NCI-H460 (cell line): ENCODE measurements at places on chromosomes 12 and 14.

GRCh38 chr12:28212182-28212581 is 21.9 kb downstream of the CCDC91 start:
- DNase-seq, result no peak

- no peak for DNase-seq
Measured at GRCh38 chr12:76226956-76227355, 121.3 kb downstream of the BBS10 start.

DNA sequence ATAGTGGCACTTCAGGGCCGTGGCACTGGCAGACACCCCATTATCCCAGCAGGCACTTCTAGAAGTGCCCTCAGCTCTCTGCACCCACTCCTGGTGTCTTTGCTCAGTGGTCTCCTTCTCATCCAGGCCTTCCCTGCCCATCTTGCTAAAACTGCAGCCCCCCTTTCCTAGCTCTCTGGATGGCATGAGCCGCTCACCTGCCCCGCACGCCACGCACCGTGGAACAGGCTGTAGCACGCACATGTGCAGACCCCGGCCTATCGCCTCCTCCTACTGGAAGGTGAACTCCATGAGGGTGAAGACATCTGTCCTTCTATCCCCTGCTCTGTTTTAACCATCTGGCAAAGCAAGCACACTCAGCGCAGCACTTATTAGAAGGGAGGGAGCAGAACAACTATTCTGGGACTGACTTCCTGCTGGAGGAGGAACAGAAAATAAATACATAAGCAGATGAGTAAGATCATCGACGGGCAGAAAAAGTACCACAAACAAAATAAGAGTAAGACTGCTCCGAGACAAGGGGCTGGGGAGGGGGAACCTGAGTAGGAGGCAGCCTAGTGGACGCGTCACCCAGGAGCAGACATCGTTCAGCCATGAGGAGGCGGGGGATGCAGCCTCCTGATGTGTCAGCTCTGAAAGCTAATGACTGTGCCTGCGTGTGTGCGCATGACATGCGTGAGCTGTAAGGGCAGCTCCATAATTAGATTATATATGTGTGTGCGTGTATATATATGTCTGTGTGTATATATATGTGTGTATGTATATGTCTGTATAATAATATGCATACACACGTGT is 7.8 kb upstream of the FZD10 start:
- DNase-seq, result no peak

- no peak for DNase-seq
Measured at GRCh38 chr12:57935331-57935730, 6.0 kb upstream of the ATP23 start.

DNA sequence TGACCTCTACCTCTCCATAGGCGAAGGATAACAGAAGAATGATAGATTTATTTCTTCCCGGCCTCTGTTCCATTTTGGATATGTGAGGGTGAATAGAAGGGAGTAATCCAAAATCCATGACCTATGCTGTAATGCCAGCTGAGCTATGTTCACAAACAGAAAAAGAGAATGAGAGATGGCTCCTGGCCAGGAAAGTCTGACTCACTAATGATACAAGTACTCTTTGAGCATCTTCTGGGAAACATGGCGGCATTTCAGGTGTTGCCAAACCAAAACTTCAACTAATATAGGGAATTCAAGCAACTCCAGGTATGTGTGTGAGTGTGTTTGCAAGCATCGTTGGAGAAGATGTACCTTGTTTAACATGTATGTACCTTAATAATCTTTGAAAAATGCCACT is 55.1 kb downstream of the MED13L start:
- DNase-seq, result peak; percentile 13

- DNase-seq, result peak; percentile 65
Measured at GRCh38 chr14:25121337-25122129, 71.6 kb upstream of the STXBP6 start.

GRCh38 chr14:31020834-31021575 is 4.4 kb upstream of the AP4S1 start:
- no peak for DNase-seq

- no peak for DNase-seq
Measured at GRCh38 chr14:37590428-37591139, 4.5 kb downstream of the FOXA1 start.

DNA sequence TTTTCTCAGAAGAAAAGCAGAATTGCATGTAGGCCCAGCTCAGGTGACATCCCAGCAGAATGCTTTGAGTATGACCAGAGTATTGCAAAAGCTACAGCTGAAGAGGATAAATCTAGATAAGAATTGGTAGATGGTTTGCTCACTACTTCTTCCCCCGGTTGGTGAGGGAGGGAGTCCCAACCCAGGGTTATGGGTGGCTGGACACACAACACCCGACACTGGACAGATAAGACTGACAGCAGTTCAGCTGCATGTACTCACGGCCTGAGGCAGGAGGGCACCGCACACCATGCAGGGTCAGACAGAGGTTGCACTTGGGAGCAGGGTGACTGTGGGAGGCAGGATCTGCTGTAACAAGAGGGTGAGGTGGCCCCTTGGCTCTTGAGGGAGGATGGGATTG is 1.7 kb upstream of the CLEC4C start:
- no peak for DNase-seq

DNA sequence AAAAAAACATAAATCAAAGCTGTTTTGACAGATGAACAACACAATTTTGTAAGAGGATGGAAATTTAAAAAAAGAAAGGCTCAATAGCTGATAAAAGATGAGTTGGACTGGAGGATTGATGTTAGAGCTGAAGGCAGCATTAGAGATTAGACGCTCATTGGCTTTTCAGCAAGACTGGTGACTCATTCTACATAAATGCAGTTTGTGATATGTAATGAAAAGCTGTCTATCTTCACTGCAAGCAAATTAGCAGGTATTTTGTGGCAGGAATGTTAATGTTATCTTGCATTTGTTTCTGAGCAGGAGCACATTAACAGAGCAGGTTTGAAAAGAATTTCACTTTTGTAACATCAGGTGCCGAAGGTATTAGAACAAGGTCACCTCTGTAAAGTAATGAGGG is 442.7 kb upstream of the NOVA1 start:
- DNase-seq, result no peak

- no peak for DNase-seq
Measured at GRCh38 chr12:18171571-18171970, 81.6 kb upstream of the RERGL start.

GRCh38 chr12:9273276-9273675 is 65.1 kb upstream of the PZP start:
- no peak for DNase-seq

DNA sequence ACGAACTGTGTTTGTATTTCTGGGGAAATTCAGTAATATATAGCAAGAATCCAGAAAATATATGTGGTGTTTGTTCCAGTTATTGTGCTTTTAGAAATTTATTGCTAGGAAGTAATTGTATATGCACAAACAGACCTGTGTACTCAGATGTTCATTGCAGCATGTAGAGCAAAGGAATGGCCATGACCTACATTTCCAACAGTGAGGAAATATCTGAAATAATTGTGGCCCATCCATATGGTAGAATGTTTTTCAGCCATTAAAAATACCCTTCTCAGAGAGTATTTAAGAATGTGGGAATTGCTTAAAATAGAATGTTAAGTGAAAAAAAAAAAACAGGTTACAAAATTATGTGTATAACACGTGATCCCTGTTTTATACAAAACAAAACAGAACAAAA is 77.3 kb downstream of the TMX1 start:
- no peak for DNase-seq

DNA sequence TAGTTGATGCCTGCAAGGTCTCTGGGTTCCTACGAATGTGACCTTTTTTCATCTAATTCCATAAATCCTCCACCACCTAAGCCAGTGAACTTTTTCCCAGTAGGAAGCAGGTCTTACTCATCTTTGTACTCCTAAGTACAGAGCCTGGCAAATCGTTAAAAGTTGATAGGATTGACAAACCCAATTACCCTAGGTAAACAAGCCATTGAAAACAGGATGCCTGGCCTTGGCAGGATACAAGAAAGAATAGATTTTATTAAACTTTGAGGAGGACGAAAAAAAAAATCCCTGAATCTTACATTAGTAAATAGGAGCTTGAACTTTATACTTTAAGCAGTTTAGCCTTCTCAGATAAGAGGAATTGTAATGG is 5.6 kb downstream of the TBPL2 start:
- DNase-seq, result no peak

DNA sequence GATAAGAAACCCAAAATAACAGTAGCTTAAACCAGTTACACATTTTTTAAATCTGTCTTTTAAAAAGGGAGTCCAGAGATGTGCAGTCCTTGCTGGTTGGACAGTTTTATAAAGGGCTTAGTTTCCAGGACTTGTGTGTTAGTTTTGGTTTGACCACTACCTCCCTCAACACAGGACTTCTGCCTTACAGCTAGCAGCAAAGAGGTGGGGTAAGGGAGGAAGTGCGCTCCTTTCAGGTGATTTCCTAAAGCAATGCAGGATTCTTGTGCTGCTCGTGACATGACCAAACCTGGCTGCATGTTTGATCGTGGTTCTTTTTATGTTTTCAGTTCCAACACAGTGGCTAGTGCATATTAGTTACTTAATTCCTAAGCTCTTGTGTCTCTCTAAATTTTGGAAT is 266.2 kb downstream of the TMTC2 start:
- no peak for DNase-seq

- no peak for DNase-seq
Measured at GRCh38 chr14:49959822-49960408, 67.0 kb downstream of the ARF6 start.

DNA sequence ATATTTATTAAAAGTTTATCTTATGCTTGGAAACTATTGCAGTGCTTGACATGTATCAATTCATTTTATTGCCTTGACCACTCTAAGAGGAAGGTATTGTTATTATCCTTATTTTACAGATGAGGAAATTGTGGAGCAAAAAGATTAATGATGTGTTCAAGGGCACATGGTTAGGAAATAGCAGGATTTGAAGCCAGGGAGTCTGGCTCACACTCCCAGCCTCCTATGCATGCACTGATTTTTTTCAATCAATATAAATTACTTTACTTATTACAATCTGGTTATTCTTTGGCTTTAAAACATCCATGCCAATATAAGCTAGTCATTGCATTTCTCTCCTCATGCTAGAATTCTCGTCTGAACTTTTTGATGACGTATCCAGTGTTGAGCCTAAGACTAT is 94.2 kb upstream of the TBX5 start:
- DNase-seq, result no peak

GRCh38 chr14:84535976-84536375 is 994.0 kb upstream of the FLRT2 start:
- DNase-seq, result no peak

- no peak for DNase-seq
Measured at GRCh38 chr12:45974171-45974719, 16.1 kb downstream of the SCAF11 start.

DNA sequence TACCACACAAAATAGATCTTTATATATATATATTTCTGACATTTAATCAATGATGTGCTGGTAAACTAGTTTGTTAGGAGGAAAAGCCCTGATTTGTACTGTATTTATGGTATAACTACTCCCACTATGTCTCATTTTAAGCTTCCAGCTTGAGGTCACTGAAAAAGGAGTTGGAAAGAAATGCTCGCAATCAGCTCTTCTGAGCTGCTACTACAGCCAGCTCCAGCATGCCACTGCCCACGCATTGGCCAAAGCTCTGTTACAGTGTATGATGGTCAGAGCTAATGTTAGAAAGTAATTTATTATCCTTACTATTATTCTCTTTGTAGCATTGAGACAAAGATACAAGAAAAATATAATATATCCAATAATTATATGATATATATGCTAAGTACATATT is 55.0 kb upstream of the PCED1B start:
- DNase-seq, result no peak

DNA sequence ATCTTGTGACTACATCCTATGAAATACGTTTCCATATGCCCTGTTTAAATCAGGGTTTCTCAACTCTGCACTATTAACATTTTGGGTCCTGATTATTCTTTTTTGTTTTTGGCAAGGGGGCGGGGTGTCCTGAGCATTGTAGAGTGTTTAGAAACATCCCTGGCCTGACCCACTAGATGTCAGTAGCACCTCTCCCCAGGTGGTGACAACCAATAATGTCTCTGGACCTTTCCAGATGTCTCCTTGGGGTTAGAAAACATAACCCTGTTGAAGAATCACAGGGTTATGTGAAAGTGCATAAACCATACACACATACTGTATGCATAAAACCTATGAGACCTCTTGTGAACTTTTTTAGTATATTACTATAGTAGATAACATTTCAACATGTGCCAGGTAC is 1.4 kb downstream of the ACAD10 start:
- DNase-seq, result no peak

DNA sequence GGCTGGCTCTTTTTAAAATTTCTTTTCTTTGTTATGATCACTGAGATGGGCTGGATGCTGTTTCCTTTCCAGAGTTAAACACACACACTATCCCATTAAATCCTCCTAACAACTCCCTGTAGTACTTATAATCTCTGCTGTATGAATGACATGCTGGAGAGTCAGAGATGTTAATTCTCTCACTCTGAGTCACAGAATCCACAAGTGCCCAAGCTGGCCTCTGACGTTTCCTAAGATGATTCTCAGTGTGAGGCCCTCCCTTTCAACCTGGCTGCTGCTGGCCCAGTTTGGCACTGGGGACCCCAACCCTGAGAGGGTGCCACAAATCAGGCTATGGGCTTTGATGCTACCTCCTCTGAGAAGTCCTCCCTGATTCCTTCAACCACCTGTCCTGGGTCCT is 5.4 kb downstream of the NOS1 start:
- DNase-seq, result no peak

- no peak for DNase-seq
Measured at GRCh38 chr14:23162005-23162404, 21.5 kb downstream of the SLC7A8 start.

GRCh38 chr14:53365486-53366130 is 212.5 kb upstream of the DDHD1 start:
- no peak for DNase-seq

GRCh38 chr12:107236824-107237511 is 143.6 kb upstream of the CRY1 start:
- DNase-seq, result no peak

GRCh38 chr12:125142601-125143000 is 77.4 kb downstream of the AACS start:
- no peak for DNase-seq

GRCh38 chr14:106129274-106129673 is 602.9 kb downstream of the TMEM121 start:
- DNase-seq, result no peak

DNA sequence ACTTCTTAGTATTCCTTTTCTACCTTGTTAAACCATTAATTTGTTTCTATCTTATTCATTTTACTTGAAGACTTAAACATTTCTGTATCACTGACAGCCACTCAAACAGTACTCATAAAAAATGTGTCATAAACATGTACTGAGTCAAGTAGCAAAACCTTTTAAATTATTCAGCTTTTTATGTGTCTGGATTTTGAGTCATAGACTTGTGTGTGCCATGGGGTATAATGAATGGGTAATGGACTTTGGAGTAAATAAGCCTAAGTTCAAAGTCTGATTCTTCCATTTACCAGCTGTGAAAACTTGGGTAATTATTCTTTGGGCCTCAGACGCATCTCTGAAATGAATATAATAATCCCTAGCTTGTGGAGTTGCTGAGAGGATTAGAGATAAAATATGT is 199.0 kb downstream of the RAD51B start:
- DNase-seq, result no peak

- DNase-seq, result no peak
Measured at GRCh38 chr12:128356547-128356946, 89.6 kb downstream of the TMEM132C start.
